Effector memory CD8-positive, alpha-beta T cell (primary cell): ENCODE measurements at places on chromosomes 11 and 22.
A peak's percentile ranks its signal among the peaks of the same experiment; 100 is the strongest.

- no peak for DNase-seq
These were observed 12.4 kb upstream of the SERPIND1 start for GRCh38 chr22:20761536-20761935.

DNA sequence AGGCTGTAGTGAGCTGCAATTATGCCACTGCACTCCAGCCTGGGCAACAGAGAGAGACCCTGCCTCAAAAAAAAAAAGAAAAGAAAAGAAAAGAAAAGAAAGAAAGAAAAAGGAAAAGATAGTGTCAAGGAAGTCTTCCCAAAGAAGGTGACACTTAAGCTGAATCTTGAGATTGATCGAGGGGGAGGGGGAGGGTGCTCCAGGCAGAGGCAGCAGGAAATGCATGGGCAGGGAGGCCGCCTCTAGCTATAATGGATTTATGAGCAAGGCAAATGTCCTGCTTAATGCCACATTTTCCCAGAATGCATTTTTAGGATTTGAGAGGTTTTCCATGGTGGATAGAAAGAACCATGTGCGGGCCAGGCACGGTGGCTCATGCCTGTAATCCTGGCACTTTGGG is 13.8 kb upstream of the DDB2 start:
- no peak for DNase-seq

GRCh38 chr22:46148336-46148735 is 2.0 kb upstream of the PPARA start:
- DNase-seq = no peak

DNA sequence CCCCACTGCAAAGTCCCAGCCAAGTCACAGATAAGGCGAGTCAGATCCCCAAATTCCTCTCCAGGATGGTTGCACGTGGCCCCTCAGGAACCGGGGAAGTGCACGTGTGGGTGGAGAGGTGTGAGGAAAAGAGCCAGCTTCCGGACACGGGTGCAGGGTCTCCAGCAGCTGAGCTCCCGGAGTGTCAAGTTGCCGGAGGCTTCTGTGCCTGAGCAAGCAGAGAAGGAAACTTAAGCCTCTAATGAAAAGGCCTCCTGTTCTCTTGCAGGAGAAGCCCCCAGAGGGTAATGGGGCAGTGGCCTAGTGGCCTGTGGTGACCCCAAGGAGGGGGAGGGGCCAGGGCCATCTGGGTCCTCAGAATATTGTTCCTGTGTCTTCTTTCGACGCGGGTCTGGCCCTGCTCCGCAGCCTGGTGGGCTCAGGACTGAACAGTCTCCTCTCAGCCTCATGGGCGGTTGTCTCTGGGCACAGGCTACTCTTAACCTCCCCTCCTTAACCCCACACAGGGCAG is 147.9 kb downstream of the FEZ1 start:
- no peak for DNase-seq

GRCh38 chr11:118058311-118059245 is 18.3 kb upstream of the TMPRSS4 start:
- no peak for DNase-seq

DNA sequence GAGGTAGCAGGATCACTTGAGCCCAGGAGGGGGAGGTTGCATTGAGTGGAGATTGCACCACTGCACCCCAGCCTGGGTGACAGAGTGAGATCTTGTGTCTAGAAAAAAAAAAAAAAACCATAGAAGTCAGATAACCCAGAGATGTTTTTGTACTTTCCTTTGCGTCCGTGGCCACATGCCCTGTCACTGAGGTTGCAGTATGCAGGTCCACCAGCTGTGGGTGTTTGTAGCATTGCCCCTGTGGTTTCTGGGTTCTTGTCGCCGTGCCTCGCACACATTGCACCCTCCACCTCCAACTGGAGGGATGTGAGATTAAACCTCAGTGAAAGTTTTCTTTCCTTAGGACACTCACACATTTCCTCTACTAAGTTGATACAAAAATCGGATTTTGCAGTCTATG is 70.3 kb downstream of the TNRC6B start:
- DNase-seq = peak; percentile 74

DNA sequence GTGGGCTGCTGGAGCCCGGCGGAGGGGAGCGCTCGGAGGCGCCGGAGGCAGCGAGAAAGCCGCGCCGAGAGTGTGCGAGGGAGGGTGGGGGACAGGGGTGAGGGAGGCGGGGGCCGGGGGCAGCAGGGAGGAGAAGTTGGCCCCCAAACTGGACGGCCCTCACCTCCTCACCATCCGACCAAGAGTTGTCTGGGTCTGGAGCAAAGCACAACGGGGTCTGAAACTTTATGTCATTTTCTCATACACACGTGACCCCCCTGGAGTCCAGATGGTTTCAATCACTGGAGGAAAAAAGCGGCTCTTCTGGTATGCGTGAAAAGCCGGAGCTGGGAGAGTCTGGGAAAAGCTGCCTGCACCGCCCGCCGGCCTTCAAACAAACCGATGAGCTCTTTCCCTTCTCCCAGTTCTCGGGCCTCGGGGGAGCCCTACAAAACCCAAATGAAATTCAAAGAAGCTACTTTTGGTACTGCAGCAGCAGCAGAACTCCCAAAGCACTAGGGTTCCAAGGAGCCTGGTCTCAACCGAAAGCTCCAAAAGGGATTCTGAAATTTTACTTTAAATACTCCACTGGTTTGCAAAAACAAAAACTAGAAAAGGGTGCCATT is 39.7 kb upstream of the AKIP1 start:
- no peak for DNase-seq

GRCh38 chr11:119933584-119933983 is 204.3 kb downstream of the TRIM29 start:
- no peak for DNase-seq

GRCh38 chr11:86337227-86337626 is 35.2 kb downstream of the HIKESHI start:
- DNase-seq = no peak

DNA sequence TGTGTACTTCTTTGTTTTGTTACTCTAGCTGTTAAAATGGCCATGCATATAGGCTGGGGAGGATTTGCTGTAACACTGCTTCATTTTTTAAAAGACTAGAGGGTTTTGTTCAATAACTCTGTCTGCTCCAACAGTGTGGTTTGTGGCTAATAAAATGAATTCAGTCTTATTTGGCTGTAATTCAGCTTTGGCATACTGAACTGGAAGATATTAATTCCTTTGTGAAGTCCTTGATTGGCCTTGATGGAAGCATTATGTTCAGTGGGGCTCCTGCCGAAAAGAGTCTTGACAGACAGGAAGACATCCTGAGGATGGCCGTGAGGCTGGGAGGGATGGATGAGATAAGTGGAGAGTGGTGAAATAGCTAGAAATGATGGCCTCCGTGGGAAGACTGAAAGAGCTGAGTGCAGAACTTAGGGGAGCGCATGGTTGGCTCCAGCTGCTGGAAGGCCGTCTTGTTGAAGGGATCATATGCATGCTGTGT is 44.8 kb upstream of the MYO18B start:
- no peak for DNase-seq

GRCh38 chr11:110762590-110762989 is 50.4 kb upstream of the ARHGAP20 start:
- DNase-seq = no peak

GRCh38 chr11:134524896-134525845 is 113.1 kb upstream of the B3GAT1 start:
- DNase-seq = no peak

DNA sequence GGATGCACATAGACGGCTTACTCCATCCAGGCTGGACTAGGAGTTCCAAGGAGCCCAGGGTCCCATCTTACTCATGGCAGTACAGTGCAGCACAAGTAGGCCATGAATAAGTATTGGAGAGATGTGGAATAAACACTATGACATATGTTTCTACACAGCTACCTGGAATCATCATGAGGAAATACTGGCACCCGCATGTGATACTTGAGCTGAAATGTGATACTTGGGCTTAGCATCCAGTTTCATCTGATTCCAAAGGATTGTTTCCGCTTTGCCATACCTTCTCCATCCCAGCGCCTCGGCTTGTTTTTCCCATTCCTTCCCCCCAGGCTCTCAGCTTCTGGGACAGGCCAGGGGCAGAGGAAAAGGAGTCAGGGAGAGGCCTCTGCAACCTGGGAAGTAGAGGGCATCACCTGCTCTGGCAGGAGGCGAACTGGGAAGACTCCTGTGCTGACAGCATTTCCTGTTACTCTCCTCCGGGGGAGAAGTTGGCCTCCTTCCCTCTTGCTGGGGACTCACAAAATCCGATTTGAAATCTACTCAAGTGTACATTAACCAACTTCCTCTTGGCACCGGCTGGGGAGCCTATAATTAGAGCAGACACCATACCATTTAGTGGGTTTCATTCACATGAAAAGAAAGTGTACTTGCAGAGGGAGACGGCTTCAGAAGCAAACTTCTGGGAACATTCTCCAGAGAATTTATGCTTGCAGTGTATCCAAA is 187.8 kb downstream of the MIAT start:
- DNase-seq = no peak

GRCh38 chr11:119783466-119784400 is 54.7 kb upstream of the NECTIN1 start:
- no peak for DNase-seq

DNA sequence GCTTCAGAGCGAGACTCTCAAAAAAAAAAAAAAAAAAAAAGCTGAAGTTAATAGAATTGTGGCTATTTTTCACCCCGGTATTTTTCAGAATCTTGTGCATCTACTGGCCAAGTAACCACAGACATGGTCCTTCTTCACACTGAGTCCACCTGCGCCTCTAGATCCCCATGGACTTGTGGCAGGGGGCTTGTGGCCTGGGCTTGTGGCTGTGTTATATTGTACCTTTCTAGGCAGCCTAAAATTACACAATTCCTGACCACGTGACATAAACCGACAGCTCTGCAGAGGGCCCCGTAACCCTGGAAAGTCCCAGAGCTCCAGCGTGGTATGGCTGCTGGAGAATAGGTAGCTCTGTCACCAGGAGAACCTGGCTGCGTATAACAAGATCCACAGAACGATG is 10.9 kb upstream of the NAALADL1 start:
- DNase-seq = no peak

DNA sequence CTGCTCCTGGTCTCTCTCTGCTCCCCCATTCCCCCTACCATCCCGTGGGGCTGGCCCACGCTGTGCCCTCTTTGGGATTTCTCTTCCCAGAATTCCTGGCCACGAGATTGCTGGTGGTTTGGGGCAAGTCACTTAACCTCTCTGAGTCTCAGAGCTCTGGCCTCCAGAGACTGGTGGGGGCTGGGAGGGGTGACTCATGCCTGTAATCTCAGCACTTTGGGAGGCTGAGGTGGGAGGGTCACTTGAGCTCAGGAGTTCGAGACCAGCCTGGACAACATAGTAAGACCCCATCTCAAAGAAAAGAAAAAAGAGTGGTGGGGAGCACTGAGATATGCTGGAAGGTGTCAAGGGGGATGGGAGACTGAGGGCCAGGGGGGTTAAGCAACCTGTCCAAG is 18.3 kb downstream of the OTUB1 start:
- DNase-seq = no peak

DNA sequence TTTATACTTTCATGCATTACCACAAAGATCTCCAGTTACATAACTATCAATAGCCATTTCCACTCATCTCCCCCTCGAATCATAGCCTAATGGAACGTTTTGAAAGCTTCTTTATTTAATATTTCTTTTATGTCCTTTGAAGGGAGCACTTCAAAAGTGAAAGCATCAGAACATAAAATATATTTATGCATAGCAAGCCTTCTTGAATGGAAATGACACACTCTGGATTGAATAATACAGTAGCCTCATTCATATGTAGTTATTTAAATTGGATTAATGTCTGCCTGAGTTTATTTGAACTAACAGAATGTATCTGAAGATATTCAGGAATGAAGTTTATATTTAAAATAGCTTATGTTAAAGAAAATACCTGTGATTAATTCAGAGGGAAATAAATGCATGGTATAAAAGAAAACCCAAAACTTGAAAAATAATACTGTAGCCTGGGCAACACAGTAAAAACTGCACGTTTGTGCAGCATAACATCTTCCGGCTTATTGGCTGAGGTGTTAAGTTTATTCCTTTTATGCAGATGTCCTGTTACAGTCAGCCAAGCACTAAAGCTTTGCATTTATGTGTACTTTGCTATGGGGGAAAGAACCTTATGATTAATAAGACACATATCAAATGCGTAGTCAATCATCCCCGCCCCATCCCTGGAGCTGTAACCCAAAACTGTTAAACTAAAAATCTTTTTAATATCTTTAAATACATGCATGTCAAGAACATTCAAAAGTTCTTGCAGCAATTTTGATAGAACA is 22.0 kb downstream of the OOSP3 start:
- DNase-seq = no peak

DNA sequence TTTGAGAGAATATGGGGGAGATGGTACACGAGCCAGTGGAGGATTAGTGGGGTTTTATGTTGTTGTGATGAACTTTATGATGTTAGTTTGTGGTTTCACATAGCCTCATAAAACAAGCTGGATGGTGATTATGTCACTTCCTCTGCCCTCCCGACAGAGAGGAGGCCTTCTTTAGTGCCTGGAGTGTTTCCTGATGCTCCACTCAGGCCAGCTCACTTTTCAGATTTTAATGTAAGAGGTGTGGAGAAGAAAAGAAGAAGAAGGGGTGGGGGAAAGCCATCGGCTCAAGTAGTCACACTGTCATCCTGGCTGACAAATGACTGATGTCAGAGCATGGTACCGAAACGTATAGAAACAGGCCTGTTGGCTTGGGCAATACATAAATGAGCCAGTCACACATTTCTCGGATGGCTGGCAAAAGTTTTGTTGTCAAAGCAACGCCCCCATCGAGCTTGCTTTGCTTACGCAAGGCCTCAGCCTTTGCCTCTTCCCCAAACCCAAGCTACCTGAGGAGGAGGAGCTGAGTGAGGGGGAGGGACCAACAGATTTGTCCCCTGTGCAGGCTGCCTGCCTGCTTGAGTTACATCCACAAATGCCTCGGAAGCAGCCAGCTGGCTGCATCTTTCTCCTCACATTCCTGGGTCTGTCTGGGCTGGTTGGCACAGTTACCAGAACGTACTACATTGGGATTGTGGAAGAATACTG is at the start of gene HEPHL1:
TSS of gene HEPHL1 (plus strand) at position 578 of the 705 bp plus-strand sequence. CDS start at position 593, 15 bp downstream.
- DNase-seq = no peak

GRCh38 chr11:119727523-119728151 is 1.4 kb downstream of the NECTIN1 start:
- DNase-seq = no peak

GRCh38 chr11:70526116-70527045 is 128.1 kb downstream of the CTTN start:
- no peak for DNase-seq

- no peak for DNase-seq
These were observed 259.2 kb upstream of the CTSC start for GRCh38 chr11:88596786-88597185.

DNA sequence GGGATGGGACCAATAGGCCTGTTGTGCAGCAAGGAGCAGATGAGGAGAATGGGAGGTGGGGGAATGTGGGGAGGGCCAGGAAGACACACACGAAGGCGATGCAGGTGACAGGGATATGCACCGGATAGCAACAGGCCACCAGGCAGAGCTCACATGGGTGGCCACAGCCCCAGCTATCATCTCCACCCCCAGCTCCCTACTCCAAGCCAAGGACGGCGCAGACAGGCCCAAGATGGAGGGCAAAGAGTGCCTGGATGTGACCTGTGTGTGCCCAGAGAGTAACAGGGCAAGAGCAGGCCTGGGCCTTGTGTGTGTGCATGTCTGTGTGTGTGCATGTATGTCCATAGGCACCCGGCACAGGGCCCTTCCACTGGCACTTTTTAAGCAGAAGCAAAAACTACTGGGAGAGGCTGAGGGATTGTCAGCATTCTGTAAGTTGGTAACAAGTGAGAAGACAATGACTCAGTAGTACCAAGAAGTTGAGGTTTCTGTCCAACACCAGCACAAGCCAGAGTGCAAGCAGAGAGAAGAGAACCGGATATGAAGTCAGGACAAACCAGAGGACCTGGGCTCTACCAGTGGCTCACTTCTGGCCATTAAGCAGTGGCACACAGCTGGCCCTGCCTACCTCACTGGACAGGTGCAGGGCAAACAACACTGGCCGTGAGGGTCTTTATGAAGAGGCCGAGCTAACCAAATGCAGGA is 36.4 kb downstream of the NRXN2 start:
- no peak for DNase-seq

GRCh38 chr11:70557742-70558485 is 159.6 kb downstream of the CTTN start:
- no peak for DNase-seq
